ENCODE measurements at places on chromosomes 4 and X.

GRCh38 chr4:6884341-6884870 lies 25.2 kb upstream of the TBC1D14 start:
- no peak for DNase-seq

- no peak for DNase-seq
Observed at GRCh38 chrX:8341814-8342590, 122.6 kb upstream of the VCX3B start.

DNA sequence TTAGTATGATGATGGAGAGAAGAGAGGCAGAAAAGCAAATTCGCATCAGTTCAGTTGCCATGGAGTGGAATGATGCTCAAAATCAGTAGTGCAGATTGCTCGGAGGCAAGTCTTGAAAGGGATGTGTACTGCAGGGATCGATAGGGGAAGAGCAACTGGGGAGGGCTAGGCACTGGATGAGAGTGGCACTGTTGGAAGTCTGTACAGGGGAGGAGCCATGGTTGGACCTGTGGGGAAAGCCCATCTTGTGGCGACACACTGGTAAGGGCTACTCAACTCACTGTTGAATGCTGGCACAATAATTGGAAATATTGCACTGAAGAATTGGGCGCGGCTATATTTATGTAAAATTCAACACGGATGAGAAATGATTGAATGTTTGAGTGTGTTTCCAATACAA lies 1.2 kb downstream of the RAB9B start:
- no peak for DNase-seq

DNA sequence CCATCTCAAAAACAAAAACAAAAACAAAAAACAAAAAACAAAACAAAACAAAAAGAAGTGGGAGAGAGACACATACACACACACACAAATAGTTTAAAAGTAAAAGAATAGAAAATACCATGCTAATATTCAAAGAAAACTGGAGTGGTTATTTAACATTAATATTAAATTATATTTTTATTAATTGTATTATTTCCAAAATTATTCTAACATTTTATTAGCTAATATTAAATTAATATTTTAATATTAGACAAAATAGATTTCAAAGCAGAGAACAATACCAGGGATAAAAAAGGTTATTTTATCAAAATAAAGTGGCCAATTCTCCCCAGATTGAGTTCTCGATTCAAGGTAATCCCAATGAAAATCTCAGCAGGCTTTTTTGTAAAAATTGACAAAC lies 90.9 kb downstream of the NAT8L start:
- no peak for DNase-seq

DNA sequence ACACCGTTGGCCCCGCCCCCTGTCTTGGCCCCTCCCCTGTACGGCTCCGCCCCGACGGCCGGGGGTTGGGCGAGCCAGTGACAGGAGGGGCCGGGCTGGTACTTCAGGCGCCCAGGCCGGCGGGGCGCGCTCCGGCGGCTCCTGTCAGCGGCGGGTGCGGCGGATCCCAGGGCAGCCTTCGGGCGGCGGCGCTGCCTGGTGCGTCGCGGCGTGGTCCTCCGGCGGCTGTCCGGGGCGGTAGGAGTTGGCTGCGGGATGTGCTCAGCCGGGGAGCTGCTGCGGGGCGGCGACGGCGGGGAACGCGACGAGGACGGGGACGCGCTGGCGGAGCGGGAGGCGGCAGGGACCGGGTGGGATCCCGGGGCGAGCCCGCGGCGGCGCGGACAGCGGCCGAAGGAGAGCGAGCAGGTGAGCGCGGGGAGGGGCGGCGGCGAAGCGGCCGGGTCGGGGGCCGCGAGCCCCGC lies at the start of gene FAM241A:
Gene FAM241A (plus strand): TSS at position 129 of the 464 bp plus-strand sequence. CDS start 127 bp downstream, at position 256.
- DNase-seq = peak; percentile 91

- DNase-seq = no peak
Observed at GRCh38 chr4:73308286-73308685, 49.7 kb upstream of the ANKRD17 start.

GRCh38 chr4:18844726-18845125 lies 823.2 kb upstream of the LCORL start:
- DNase-seq = no peak

- no peak for DNase-seq
Observed at GRCh38 chr4:80009806-80010205, 63.2 kb downstream of the ANTXR2 start.

GRCh38 chrX:12128017-12128416 lies 10.3 kb upstream of the FRMPD4 start:
- DNase-seq = no peak

DNA sequence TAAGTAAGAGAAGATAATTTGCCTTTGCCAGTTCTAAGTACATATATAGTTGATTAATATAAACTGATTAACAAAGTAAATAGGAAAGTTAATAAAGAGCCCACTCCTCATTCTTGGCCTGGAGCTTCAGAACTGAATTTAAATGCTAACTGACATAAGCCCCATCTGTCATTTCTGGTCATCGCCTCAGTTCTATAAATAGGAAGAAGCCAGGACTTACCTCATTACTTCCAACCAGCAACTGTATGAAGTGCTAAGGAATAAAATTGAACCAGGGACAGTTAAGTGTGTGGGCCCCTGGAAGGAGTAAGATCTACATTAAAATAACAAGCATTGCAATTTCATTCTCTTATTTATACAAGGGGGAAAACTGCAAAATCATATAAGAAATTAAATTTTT lies 52.0 kb upstream of the PDLIM5 start:
- DNase-seq = no peak

- DNase-seq = no peak
Observed at GRCh38 chr4:188266386-188266785, 127.1 kb downstream of the TRIML1 start.

- no peak for DNase-seq
Observed at GRCh38 chr4:116952530-116953136, 132.7 kb downstream of the TRAM1L1 start.

DNA sequence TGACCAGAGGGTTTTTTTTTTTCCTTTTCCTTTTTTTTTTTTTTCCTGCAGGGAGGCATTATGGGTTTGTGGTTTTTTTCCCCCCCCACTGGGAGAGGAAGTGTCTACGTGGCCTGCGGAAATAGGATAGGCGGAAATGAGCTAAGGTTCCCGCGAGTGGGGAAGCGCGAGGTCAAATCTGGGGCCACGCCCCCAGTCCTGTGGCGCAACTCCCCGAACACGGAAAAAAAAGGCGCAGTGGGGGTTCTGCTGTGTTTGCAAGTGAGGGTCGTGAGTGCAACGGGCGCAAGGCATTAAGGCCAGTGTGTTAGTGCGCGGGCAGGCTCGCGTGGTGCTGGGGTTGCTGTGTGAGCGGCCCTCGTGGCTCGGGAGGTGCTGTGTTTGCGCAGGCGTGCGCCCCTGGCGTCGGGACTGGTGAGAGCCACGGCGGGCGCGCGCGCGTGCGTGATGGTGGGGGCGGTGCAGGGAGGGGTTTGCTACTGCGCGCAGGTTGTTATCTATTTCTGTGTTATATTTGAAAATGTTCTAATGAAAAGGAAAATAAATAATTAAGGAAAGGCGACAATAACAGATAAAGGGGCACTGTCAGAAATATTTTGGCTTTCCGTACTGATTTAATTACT lies 685 bp upstream of the MORF4L2 start:
- no peak for DNase-seq

DNA sequence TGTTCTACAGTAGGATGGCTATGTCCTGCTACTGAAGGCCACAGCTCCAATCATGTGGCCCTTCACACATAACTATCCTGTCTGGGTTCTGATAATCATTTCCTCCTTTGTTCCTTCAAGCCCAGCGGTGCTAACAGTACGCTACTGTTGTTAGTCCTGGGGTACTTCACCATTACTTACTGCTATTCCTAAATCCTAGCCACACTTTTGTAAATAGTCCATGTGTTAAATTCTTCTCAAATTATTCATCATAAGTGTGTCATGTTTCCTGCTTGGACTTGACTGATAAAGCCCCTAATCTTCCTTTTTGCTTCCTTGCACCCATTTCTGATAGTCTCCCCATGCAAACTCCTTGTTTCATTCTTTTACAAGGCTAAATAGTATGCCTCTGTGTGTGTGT lies 332.6 kb downstream of the FGF13 start:
- no peak for DNase-seq

DNA sequence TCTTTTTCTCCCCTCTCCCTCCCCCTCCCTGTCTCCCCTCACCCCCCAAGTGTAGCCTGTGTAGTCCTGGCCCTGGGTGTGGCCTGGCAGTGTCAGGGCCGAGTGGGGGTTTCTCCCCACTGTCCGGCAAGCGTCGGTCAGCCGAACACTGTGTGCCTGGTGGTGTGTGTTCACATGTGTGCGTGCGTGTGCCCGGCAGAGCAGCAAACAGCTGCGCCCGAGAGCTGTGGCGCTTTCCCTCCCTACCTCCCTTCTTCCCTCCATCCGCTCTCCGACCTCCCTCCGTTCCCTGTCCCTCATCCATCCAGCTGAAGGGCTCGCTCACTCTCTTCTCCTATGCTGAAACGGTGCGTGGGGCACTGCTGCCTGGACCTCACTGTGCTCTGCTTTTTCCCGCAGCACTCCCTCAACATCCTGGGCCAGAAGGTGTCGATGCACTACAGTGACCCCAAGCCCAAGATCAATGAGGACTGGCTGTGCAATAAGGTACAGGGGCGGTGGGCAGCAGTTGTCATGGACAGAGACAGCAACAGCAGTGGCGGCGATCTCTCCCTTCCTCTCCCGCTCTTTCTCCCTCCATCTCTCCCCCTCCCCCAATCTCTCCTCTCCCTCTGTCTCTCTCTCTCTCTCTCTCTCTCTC lies 17.4 kb upstream of the UBA1 start:
- DNase-seq = no peak

DNA sequence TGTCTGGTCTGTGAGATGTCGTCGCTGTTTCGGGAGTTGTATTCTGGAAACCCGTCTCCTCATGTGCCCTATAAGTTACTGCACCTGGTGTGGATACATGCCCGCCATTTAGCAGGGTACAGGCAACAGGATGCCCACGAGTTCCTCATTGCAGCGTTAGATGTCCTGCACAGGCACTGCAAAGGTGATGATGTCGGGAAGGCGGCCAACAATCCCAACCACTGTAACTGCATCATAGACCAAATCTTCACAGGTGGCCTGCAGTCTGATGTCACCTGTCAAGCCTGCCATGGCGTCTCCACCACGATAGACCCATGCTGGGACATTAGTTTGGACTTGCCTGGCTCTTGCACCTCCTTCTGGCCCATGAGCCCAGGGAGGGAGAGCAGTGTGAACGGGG lies 1.4 kb downstream of the USP27X start:
- no peak for DNase-seq

DNA sequence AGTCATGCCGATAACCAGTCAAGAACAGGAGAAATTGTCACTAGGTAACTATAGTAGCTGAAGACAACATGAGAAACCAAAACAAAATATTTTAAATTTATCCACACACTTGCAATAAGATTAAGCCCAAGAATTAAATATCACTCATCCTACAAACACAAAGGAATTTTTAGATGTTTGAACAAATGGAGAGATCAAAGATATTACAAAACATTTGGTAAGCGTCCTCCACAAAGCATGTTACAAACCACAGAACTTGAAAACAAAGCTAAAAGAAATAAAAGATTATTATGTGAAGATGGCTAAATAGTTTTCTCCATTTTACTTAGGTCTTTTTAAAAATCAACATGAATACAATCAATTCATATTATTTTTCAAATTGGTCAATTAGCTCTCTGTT lies 631.9 kb upstream of the INTU start:
- no peak for DNase-seq

DNA sequence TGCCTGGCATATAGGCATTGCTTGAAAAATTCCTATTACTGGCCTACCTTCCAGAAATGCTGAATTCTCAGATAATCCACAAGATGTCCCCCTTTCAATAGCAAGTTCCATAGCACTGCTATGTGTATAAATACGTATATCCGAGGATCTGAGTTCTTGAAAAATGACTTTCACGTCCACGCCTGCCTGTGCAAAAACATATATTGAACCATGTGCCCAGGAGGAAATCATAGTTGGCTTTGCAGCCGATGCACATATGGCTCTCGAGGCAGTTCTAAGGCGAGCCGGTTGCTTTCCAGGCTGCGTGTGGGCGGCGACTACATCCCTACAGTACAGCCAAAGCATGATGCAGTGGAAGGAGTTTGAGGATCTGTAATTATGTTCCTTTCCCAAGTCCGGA lies 55.4 kb upstream of the ESX1 start:
- DNase-seq = peak; percentile 13

GRCh38 chr4:1116838-1117237 lies 3.5 kb upstream of the RNF212 start:
- no peak for DNase-seq

DNA sequence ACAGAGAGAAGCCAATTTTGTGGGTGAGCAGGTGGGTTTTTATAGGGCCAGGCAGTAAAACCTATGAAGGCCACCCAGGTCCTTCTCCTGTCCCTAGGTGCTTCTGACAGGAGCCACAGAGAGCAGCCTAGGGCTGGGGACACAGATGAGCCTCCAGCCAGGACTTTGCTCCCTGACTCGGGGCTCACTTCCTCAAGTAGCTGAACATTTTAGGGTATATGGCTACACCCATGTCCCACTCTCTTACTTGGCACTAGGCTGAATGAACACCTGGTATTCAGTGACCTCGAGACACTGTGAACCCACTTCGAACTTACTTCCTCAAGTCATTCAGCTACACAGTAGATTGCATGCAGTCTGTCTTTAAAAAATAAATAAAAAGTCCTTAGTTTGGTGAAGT lies 217.3 kb downstream of the MID1IP1 start:
- no peak for DNase-seq

GRCh38 chr4:172726001-172726423 lies 442.6 kb upstream of the GALNT7 start:
- no peak for DNase-seq

DNA sequence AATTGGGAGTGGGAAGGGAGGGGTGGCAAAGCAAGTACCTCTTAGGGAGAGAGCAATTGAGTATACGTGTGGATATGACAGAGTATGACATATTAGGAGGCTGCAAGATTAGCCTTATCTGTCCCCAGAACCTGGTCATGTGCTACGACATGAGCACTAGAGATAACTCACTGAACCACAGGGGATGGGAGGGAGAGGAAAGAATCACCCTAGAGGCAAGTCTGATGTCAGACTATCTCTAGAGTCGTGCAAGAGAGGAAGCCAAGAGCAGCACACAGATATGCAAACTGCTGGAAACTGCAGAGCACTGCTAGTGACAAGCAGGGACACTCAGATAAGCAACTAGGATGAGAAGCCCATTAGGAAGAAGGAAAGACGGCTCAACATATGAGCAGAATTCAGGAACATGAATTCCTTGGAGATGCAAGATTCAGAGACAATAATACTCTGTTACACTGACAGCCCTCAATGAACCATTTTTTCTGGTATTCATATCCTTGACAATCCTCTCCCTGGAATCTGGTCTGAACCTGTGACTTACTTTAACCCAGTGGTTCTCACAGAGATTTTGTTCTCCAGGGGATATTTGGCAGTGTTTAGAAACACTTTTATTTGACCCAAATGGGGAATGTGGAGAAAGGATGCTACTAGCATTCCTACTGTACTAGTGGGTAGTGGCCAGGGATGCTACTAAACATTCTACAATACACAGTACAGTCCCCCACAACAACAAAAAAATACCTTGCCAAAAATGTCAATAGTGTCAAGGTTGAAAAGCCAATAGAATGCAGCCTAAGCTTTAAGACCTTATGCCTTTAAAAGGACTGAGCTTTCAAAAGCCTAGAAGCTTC lies 84.0 kb upstream of the BMP2K start:
- peak; percentile 85 for DNase-seq

GRCh38 chr4:153535772-153536513 lies 69.8 kb downstream of the TMEM131L start:
- no peak for DNase-seq

Data from hematopoietic multipotent progenitor cell (in vitro differentiated cells).